ENCODE measurements at places on chromosomes 13 and 19.
A peak's percentile ranks its signal among the peaks of the same experiment; 100 is the strongest.

DNA sequence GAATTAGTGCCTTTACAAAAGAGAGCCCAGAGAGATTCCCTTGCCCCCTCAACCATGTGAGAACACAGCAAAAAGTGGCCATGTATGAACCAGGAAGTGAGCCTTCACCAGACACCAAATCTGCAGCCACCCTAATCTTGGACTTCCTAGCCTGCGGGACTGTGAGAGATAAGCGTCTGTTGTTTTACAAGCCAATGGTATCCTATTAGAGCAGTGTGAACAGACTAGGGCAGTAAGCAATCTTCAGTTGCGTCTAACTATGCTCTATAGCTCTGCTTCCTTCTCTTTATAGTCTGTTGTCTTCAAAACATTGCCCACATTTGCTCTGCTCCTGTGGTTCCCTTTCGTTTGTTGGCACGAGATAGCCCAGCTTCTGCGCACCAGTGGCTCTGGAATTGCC lies 109.5 kb upstream of the FNDC3A start:
- no peak for DNase-seq

DNA sequence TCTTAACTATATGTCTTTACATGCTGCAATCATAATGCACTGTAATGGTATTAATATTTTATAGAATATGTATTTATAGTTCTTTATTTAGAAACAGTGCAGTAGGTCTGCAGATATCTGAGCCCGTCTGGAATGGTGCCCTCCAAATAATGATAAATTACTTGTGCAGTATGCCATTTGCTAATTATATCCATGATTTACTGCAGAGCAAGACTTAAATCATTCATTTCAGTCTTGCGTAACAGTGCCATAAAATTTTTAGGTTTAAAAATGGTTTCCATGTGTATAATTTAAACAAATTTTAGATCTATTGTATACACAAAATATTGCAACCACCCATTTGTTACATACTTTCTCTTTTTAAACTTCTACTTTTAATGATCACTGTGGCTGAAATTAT lies 175.1 kb downstream of the ZNF536 start:
- no peak for DNase-seq

GRCh38 chr19:48616041-48616436 lies 1.2 kb upstream of the FAM83E start:
- DNase-seq: no peak

DNA sequence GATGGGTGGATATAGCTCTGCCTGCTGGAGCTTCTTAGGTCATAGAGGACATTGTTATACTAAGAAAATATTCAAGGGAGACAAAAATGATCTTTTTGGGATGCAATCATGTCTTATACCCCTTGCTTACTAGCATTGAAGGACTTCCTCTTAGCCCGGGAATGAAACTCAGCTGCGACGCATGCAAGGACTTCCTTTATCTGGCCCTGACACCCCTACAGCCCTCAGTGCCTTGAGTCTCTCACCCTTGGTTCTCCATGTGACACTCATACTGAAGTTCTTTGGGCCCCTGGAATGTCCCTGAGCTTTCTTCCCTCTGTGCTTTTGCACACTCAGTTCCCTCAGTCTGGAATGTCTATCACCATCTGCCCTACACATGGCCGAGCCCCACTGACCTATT lies 72.5 kb upstream of the MTIF3 start:
- no peak for DNase-seq

GRCh38 chr13:94620286-94620896 lies 18.7 kb downstream of the GPR180 start:
- DNase-seq: no peak

- peak; percentile 58 for DNase-seq
These were observed 83.1 kb downstream of the AKAP11 start for GRCh38 chr13:42355092-42355485.

DNA sequence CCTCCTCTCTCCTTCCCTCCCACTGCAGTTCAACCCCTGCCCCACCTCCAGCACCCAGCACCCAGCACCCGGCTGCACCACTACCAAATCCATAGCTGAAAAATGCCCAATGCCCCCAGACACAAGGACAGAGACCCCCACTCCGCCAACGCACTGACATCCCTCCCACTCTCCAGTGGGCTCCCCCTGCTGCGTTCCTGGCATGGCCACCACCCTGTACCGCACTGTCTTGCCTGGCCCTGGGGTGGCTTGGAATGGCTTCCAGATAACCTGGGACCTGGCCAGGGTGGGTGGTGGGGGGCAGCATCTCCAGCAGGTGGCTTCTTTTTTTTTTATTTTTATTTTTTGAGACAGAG lies 5.8 kb upstream of the MKNK2 start:
- DNase-seq: no peak

DNA sequence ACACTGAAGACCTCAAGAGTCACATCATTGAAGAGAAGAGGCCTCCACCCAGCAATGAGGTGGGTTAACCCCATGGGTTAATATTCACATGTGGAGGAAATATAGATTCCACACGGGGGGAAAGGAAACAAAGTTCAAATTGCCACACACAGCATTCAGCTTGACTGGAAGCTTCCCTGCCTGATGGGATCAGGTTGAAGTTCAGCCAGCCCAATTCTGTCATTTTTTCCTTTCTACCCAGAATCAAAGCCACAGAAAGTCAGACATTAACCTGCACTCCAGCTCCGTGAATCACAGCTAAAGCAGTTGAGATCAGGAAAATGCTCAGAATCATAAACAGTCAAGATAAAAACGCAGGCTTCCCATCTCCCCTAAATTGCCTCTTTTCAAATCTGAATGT lies 208.7 kb upstream of the OBI1 start:
- DNase-seq: no peak

DNA sequence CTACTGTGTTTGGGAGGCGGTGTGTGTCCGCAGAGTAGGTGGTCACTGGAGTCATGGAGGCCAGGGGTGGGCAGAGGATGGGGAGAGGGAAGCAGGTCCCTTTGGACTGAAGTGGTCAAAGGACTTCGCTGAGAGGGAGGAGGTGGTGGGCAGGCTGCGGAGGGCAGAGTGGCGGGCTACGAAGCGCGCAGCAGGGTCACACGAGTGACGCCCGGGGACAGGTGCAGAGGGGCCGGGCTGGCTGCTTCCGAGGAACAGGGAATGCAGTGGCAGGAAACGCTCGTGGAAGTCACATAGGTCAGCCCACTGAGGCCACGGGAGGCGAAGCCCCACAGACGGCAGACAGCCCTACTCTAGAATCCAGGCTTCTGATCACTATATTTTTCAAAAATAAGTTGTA lies 111.5 kb downstream of the URI1 start:
- DNase-seq: no peak

DNA sequence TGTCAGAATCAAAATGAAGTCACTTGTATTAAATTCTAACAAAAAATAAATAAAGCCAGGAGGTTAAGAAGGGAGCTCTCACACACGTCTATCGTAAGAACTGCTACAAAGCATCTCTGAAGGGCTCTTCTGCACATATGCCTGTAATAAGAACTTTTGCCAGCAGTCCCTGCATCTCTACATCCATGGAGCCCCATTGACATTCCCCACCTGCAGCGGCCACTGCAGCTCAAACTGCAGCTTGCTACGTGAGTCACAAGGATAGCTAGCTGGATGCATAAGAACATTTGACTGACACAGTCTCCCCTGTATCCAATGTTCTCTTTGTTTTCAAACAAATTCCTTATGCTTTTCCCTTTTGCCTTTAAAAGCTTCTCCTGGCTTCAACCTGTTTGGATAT lies 68.3 kb downstream of the DNAJC3 start:
- DNase-seq: no peak

DNA sequence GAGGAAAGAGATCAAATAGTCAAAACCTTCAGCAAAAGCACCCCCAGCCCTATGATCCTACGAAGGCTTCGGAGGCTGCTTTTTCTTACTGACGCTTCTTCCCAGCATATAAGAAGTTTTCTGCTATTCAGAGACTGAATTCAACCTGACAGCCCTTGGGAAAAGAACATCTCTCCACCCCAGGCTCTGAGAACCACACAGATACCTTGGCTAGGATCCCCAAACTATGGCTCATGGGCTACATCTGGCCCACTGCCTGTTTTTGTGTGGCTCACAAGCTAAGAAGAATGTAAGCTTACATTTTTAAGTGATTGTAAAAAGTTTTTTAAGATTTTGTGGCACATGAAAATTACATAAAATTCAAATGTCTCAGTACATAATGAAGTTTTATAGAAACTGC lies 3.0 kb downstream of the SLC15A1 start:
- no peak for DNase-seq

- peak; percentile 64 for DNase-seq
These were observed 2.0 kb downstream of the ETV2 start for GRCh38 chr19:35643255-35644205.
